AML-193 (cell line): ENCODE measurements at places on chromosomes 1 and 21.
A peak's percentile ranks its signal among the peaks of the same experiment; 100 is the strongest.

DNA sequence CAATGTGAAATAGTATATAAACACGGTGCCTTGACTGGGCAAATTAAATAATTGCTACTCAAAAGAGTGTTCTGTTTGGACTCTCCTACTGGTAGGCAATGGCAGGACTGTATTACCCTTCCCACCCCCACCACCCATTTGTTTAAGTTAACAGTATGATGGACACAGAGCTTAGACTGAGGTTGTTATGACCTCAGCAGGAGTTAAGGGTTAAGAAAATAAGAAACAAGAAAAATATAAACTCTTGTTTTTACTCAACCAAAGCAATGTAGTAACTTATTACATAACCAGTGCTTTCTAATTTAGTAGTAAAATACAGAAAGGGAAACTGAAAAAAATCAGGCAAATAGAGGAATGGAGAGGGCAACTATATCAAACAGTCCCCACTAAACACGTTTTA is 19.9 kb upstream of the SERPINC1 start:
- no peak for DNase-seq

DNA sequence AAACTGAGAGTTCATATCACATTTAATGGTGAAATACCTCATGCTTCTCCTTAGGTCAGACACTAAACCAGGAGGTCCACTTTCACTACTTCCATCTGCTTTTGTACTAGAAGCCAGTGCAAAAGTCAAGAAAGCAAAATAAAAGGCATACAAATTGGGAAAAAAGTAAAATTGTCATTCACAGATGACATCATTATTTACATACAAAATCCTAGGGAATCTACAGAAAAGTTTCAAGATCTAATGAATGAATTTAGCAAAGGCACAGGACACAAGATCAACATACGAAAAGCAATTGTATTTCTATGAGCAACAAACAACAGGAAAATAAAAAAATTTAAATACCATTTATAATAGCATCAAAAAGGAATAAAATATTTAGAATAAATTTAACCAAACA is 41.5 kb downstream of the LYST start:
- DNase-seq: no peak

- DNase-seq: no peak
Observed at GRCh38 chr1:178644308-178645120, 80.5 kb upstream of the RALGPS2 start.

DNA sequence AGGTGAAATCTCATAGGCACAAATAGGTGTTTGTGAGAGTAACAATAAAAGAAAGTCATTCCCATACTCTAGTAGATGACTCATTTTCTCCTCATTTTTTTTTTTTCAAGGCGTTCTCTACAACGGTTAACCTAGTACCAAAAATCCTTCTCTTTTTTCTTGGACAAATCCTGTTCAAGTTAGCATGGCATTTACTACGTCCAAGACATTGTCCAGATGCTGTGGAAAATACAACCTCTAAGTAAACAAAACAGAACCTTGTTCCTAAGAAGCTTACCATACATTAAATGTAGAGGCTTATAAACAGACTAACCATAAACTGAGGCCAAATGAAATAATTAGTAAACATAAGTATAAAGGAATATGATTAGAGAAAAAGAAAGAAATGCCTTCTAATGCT is 76.2 kb upstream of the RGS4 start:
- DNase-seq: no peak

- no peak for DNase-seq
Observed at GRCh38 chr1:151581921-151582320, 29.9 kb upstream of the SNX27 start.

DNA sequence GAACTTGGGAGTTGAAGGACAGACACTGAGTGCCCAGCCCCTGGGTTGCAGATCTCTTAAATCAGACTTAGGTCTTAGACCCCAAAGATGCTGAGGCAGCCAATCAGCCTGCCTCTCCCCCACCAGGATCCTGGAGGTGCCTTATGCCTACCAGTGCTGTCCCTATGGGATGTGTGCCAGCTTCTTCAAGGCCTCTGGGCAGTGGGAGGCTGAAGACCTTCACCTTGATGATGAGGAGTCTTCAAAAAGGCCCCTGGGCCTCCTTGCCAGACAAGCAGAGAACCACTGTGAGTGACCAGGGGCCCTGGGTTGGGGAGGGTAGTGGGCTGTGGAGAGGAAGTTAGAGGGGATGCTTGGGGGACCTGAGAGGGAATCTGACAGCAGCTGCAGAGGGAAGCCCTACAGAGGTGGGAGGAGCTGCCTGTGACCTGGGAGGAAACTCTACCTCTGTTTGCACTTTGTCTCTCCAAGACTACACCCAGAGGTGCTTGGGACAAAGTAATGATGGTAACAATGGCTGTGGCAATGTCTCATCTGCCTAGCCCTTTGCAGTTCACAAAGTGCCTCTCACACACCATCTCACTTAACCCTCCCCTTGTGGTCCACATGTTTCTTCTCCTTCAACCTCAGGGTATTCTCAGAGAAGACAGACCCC is 31.5 kb downstream of the UBE2T start:
- DNase-seq: no peak

DNA sequence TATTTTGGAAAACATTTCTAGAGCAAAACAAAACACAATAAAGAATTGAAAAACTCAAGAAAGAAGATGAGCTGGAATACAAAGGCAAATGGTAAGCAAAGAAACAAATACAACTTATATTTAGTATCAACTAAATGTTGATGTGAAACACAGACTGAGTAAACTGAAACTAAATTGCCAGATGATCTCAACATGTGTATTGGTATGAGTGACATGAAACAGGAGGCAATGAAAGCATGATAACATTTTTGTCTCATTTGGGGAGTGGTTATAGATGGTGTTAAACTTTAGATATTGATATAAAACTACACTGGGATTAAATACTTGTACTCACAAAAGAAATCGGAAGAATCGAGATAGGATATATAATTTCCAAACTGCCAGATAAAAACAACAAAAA is 805.6 kb upstream of the CXADR start:
- DNase-seq: no peak

DNA sequence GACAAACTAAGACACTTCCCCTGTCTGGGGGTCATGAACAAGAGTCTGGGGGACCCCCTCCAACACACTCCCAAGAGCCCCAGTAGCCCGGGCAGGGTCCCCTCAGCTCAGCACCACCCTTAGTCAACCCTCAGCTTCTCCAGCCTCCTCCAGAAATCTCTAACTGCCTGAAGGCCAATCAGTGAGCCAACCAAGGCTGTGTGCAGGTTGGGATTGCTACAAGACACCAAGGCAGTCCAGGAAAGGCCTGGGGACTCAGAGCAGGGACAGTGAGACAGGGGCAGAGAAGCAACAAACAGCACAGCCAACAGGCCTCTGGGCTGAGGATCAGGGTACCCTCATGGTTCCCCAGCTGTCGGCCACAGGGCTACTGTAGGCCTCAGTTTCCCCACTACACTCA is 13.3 kb downstream of the SMIM12 start:
- DNase-seq: no peak

- no peak for DNase-seq
Observed at GRCh38 chr1:44471911-44472453, 66.9 kb downstream of the RNF220 start.

DNA sequence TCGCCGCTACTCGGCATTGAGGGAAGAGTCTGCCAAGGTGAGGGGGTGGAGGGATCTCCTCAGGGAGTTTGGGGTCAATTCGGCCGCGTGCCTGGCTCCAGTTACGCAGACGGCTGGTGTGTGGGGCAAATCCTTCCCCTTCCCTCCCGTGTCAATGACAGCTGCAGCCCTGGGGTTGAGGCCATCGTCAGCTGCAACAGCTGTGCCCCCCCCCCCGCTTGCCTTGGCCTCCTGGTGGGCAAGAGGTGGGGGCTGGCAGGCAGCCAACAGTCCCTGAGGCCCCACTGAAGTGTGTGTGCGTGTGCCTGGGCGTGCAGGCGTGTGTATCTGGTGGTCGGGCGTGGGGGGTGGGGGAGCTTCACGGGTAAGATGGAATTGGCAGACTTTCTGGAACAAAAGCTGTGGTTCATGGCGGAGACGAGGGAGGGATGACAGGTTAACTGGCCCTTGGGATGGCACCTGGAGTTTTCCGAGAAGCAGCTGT is 25.6 kb downstream of the PPFIA4 start:
- no peak for DNase-seq

DNA sequence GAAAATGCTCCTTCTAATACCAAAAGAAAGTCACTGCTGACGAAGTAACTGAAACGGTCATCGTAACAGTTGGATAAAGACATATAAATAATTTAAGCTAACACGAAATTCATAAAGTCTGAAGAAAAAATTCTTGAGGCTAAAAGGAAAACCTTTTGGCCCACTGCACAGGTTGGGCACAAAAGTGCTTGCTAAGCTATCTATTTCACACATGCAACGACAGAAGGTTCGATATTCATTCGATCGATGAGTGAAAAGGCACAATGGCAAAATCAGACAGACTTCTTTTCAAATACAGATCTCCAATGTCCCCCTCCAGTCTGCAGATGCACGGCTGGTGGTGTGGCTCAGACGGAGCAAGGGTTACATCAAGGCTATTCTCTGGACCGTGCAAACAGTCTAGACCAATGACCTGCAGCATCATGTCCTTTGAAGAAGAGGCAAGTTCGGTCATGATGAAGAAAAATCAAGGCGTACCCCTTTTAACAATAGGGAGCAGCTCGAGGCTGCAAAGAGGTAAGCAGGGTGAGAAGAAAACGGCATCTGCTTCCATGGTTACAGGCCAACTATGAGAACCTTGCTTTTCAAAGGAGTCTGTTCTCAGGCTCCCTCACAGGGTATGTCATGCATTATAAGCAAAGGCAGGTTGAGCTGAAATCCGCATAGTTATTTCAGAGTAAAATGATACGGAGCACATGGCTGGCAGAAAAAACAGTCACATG is 579.6 kb downstream of the USP25 start:
- DNase-seq: no peak

GRCh38 chr1:59170659-59171058 is 126.2 kb upstream of the FGGY start:
- no peak for DNase-seq

DNA sequence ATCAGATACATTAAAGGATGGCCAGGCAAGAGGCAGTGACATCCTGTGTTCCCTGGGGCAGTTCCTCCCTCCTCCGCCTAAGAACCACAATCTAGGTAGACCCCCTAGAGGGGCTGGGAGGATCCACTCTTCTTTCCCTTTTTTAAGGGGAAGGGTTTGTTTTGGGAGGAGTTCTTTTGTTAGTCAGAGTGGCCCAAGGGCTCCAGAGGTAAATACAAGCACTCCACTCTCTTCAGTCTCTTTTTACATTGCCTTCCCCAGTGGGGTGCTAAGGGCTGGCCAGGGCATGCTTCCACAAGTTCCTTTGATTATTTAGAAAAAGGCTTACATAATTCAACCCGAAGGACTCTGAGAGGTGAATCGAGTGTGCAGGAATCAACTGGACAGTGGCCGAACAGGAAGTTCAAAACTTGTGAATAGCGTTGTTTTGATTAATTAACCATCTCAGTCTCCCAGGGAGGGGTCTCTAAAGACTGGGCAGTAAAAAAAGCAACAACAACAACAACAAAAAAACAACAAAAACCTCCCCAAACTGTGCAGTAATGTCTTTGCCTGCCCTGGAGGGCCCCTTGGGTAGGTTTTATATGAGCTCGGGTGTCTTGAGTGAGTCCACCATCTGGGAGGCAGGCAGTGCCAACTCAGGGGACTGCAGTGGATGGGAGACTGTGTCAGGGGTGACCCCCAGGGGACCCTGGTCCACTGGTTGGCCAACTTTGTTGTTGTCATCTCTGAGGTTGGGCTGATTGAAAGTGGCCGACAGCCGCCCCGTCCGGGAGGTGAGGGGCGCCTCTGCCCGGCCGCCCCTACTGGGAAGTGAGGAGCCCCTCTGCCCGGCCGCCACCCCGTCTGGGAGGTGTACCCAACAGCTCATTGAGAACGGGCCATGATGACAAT is 33.2 kb upstream of the ENO1 start:
- DNase-seq: no peak

GRCh38 chr1:160739098-160739511 is at the start of gene SLAMF7:
SLAMF7 (plus strand) TSS chr1:160739247; CDS start chr1:160739302, 55 bp downstream.
- peak; percentile 92 for DNase-seq

DNA sequence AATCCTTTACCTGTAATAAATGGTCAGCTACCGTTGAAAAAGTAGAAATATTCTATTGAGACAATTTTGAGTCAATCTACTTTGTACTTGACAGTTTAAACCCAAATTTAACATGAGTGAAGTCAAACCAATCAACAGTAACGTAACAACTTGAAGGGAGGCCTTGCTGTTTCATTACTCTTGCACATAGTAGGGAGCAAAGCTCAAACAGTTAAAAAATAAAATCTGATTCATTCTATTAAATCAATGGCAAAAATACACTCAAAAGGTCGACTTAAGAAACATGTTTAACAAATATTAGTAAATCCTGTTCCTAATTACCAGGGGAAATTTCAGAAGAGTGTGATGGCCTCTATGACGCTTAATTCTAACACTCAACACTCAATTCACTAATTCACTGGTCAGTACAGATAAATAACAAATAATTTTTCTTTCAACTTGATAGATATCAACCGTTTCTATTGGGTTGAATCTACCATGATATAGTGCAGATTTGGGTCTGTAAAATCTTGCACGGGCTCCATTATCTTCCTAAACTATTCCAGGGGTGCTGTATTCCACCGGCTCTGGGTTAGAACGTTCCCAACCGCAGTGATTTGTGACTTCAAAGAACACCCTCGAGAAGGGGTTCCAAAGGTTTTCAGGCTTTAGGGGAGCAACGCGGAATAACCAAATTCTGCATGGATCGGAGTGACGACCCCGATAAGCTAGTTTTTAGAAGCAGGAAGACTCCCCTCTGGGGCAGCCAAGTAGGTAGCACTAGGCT is 1.4 kb downstream of the TARBP1 start:
- DNase-seq: no peak

DNA sequence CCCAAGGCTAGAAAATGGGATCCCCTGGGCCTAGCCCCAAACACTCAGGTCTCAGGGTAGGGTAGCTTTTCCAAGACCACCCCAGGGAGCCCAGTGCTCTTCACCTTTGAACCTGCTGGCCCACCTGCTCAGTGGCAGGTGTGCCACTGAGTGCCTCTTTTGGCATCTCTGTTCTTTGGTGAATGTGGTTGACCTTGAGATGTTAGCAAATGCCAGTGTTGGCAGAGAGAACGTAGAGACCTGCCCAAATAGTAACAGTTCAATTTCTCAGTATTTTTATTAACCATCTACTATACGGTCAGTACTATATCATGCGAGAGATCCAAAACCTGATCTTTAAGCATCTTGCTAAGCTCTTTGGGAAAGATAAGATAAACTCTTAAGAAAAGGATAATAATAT is 128.2 kb downstream of the PEX14 start:
- DNase-seq: no peak
